ENCODE measurements at places on chromosomes 1 and 21. TPM values are rescaled to one million over a fixed set of nuclear protein-coding genes. Genes with fewer than 3 reads are reported as not detected.

EXOC8 gene
- total RNA-seq, result 20.7 TPM

CD5L gene
- not detected for total RNA-seq

PRELP gene
- 0.32 TPM for total RNA-seq

RAD54L gene
- 0.89 TPM for total RNA-seq

QSOX1 gene
- 595 TPM for total RNA-seq

LRRIQ3 gene
- 0.14 TPM for total RNA-seq

All from smooth muscle cell of the umbilical artery (primary cell).